8988T (cell line): ENCODE measurements at places on chromosomes 7 and 10.

GRCh38 chr7:27166531-27167505 is 1.5 kb upstream of the HOXA9 start:
- no peak for DNase-seq

DNA sequence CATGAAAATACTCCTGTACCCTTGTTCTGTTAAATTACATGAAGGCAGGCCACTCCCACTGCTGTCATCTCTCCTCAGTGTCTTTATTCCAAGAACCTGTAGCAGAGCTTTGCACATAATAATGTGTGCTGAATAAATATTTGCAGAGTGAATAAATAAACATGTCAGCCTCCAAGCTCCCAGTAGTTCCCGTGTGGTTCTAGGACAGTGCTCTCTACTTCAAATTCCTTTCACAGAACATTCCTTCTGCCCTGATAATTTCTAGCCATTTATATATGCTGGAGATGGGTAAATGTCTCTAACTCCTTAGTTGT is 20.3 kb upstream of the HYAL4 start:
- no peak for DNase-seq

DNA sequence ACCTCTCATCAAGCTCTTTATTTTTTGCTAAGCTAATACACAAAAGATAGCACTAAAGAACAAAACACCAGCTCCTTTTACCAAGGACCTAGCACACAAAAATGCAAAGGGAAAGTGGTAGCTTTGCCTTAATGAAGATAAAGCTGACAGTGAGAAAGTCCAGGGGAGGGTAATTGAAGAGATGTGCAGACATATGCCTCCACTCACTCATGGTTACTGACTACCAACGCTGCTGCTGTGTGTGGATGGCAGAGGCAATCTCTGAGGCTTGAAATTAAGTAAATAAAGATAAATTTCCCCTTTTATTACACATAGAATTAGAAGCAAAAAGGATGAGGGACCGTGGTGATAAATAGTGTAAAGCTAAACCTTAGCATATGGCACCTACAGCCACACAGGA is 87.0 kb downstream of the HGF start:
- no peak for DNase-seq

GRCh38 chr10:42551582-42552187 is 86.7 kb downstream of the ZNF33B start:
- DNase-seq = no peak

- DNase-seq = no peak
These were observed 65.9 kb downstream of the ZNF467 start for GRCh38 chr7:149707448-149707886.

DNA sequence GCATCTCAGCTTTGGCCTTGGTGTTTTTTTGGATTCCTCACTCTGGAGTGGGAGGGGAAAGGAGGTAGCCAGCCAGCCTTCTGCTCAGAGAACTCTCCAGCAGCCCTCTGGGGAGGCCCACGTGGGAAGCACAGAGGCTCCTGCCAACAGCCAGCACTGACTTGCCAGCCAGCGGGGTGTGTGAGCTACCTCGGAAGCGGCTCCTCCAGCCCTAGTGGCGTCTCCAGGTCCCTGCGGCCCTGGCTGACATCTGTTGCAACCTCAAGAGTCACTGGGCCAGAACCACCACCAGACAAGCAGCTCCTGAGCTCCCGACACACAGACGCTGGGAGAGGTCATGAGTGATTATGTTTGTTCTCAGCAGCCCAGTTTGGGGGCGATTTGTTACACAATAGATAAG is 180.2 kb upstream of the FZD8 start:
- no peak for DNase-seq

GRCh38 chr7:1046722-1047679 is 2.7 kb downstream of the GPR146 start:
- DNase-seq = no peak

DNA sequence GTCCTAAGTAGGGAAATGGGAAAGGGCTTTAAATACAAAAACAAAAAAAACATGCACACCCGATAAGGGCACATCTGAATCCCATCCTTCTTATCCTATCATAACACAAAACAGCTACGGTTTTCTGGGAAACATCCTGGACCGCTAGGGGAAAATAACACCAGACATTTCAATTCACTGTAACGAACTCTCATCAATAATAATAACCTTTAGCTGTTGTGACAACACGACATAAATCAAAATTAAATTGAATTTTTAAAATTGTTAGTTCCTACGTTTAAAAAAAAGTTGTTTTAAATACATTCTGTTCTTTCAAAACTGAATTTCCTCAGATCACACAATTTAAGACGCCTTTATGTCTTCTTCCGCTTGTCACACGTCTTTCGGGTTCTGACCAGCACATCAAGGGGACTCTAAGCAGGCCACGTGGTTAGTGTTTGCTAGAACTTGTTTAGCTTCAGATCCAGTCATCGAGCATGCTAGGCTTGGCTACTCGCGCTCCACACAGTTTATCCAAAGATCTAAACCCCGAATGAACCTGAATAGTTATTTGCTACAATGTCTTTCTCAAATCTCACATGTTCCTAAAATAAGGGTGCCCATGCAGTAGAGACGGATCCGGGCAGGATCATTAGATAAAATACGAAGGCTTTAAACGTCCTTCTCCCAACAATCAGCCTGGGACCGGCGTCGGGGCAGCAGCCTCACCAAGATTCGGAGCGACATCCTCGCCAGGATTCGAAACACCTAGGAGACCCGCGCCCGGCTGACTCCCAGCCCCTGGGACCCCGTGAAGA is 839 bp downstream of the IKZF5 start:
- no peak for DNase-seq

DNA sequence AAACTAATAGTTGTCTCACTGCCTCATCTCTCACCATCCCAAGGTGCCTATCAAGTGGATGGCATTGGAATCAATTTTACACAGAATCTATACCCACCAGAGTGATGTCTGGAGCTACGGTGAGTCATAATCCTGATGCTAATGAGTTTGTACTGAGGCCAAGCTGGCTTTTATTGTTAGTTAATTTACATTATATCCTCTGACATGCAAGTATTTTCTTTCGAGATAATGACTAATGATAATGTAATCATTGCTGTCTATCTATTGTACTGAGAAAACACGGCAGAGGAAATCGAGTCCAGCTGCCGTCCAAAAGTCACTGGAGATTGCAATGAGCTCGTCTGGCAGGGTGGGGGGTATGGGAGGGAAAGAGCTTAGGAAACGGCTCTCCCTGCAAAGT is 172.4 kb upstream of the LANCL2 start:
- no peak for DNase-seq

DNA sequence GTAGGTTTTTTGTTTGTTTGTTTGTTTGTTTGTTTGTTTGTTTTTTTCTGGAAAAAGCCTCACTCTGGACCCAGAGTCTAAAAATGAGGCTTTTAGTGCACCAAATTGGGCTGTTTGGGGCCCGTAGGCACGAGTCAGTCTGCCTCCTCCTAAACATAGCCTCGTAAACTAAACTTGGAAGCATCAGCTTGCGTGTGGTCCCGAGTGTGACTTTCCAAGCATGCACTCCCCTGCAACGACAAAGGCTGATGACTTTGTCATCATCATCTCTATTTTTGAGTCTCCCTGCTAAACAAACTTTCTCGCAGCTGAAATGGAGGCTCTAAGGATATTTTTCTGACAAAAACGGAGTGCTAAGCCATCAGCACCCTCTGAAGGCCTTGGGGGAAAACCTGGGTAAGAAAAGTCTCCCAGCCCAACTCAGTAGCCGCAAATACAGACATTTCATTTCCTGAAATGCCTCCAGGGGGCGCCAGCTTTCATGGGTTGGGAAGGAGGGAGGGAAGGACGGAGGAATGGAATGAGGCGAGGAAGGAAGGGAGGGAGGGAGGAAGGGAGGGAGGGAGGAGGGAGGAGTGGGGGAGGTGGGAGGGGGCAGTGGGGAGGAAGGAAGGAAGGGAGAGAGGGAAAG is 245.9 kb downstream of the KCNMA1 start:
- DNase-seq = no peak

DNA sequence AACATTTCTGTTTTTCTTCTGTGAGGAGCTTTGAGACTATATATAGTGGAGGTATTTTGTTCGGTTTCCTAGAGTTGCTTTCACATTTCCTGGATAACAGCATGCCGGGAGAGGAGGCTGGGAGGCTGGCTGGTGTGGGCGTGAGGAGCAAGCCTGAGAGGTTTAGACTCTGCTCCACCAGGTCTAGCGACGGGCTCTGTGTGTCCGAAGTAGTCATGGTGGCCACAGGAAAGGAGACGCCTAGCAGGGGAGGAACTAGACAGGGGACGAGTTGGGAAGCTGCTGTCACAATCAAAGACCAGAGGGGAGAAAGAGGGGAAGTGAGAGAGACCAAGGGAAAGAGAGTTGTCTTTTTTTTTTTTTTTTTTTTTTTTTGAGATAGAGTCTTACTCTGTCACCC is 19.6 kb downstream of the PTPRE start:
- no peak for DNase-seq

- DNase-seq = no peak
These were observed 87.4 kb upstream of the SMNDC1 start for GRCh38 chr10:110392121-110392520.

GRCh38 chr10:98458809-98459784 is 12.4 kb upstream of the HPS1 start:
- no peak for DNase-seq

- DNase-seq = no peak
These were observed 11.2 kb upstream of the C10orf71 start for GRCh38 chr10:49287689-49288340.

- no peak for DNase-seq
These were observed 48.9 kb downstream of the ZNF503 start for GRCh38 chr10:75352650-75353049.

- DNase-seq = no peak
These were observed 28.1 kb upstream of the SLC29A3 start for GRCh38 chr10:71290806-71291527.

GRCh38 chr7:53743697-53744402 is 708.4 kb downstream of the POM121L12 start:
- DNase-seq = no peak

DNA sequence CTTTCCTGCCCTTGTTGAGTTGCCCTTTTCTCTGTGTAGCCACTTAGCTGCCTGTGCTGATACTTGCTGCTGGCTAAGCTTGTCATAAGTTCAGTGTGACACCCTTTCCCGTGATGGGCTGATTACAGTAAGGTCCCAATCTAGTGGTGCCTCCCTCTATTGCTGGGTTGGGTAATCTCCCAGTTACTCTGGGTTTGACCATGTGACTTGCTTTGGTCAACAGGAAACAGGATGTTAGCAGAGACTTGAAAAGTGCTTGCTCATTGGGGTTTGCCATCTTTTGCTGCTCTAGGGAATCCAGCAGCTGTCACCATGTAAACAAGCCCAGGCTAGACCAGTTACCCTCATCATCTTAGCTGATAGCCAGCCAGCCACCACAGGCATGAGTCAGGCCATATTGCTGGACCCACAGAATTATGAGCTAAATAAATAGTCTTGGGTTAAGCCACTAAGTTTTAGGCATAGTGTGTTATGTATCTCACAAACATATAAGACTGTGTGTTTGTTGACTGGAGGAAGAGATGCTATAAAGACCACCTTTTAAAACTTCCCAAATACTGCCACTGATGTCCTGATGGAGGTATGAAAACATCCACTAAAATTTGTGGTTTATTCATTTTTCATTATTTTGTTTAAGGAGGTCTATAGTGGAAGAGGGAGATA is 4.0 kb upstream of the LEP start:
- no peak for DNase-seq
